H54 (cell line): ENCODE measurements at places on chromosomes 4 and X.

GRCh38 chr4:173651651-173652282, 121.7 kb upstream of the HAND2 start:
- DNase-seq: no peak

- DNase-seq: no peak
Measured at GRCh38 chr4:127284236-127284635, 348.5 kb upstream of the INTU start.

DNA sequence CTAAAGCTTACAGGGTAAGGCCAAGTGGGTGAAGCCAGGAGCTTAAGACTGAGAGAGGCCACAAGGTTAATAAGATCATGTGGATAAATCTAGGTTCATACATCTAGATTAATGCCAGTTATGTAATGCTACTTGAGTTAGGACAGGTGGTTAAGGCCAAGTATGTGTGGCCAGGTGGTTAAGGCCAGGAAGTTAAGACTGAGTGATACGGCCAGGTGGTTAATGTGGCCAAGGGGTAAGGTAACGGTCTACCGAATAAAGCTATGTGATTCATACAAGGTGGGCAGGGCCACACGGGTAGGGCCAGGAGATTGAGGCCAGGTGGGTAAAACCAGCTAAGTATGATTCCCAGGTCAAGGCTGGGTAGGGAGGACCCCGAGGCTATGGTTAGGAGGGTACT, 223.0 kb downstream of the TACR3 start:
- no peak for DNase-seq

GRCh38 chr4:69167300-69167699, 47.2 kb downstream of the UGT2B11 start:
- DNase-seq: no peak

- no peak for DNase-seq
Measured at GRCh38 chr4:85905761-85906160, 430.8 kb downstream of the ARHGAP24 start.

- DNase-seq: no peak
Measured at GRCh38 chrX:24154490-24155034, 5.0 kb downstream of the ZFX start.

GRCh38 chrX:25016938-25017598, 1.3 kb upstream of the ARX start:
- no peak for DNase-seq

DNA sequence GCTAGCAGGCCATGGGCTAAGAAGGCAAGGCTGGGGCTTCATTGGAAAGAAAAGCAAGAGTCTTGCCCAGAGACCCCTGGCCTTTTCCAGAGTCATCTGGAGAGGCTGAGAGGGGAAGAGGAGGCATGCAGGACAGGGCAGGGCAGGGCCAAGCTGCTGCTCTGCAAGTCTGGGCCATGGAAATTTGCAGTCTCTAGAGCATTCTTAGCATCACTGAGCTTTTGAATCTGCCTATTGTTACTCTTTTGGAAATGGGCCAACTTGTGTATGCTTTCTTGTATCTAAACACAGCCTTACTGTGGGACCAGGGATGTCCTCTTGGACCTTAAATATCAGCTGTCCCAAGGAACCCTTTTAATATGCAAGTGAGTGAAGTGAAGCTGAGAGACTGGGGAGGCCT, 560.5 kb downstream of the MID1IP1 start:
- DNase-seq: no peak

GRCh38 chrX:12955882-12956703, 18.8 kb upstream of the TMSB4X start:
- no peak for DNase-seq

DNA sequence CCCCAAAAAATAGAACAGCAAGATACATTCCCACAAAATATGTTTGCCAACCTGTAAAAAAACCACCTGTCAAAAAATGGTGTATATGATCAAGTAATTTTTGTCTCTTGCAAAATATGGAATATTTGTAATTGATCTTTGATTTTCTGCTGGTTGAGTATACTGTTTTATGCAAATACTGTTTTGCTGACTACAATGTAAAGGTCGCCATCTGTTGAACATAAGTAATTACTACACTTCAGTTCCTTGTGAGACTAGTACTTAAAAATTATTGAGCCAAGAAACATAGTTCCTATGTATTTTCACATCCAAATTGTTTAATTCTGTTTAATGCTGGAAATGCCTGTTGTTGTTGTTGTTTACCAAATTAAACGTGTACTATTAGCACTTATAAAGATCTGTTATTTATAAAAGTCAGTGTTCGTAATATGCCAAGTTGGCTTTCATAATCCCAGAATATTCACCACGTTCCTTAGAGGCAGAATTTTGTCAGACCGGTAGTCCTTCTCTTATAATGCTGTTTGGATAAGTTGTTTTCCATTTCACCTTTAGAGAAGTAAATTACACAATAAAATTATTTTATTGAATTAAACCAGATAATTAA, 144.2 kb downstream of the PDLIM5 start:
- no peak for DNase-seq

GRCh38 chr4:186516287-186516686, 39.1 kb downstream of the MTNR1A start:
- no peak for DNase-seq

DNA sequence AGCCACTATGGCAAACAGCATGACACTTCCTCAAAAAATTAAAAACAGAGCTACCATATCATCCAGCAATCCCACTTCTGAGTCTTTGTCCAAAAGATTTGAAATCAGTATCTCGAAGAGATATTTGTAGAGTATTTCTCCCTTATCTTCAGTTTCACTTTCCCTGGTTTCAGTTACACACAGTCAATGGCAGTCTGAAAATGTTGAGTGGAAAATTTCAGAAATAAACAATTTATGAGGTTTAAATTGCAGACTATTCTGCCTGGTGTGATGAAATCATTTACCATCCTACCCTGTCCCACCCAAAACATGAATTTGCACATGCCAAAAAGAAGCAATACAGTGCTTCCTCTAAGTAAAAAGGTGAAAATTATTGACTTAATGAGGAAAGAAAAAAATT, 43.9 kb downstream of the NPY2R start:
- no peak for DNase-seq

DNA sequence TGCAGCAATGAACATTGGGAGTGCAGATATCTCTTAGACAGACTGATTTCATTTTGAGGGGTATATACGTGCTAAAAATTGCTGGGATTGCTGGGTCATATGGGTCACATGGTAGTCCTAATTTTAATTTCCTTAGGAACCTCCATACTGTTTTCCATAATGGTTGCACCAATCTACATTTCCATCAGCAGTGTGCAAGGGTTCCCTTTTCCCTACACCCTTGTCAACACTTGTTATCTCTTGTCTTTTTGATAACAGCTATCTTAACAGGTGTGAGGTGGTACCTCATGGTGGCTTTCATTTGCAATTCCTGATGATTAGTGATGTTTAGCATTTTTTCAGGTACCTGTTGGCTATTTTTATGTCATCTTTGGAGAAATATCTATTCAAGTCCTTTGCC, 57.0 kb downstream of the GPC3 start:
- no peak for DNase-seq

GRCh38 chr4:134754301-134755019, 552.9 kb upstream of the PABPC4L start:
- DNase-seq: no peak

DNA sequence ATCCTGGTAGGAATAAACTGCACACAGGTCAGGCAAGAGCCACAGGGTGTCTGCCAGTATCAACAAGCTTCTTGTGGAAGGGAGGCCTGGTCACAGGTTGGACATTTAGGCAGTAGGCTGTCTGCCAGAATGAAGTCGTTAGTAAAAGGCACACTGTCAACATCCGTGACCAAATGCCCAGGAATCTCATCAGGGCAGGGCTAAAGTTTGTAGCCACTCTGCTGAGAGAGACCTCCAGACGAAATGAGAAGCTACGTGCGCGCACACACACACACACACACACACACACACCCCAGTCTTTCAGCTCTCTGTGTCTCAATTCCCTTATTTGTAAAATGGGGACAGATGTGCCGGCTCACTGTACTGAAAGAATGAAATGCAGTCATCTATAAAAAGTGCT, 408.7 kb upstream of the ZFP42 start:
- no peak for DNase-seq

GRCh38 chrX:130155564-130155963, 10.1 kb downstream of the AIFM1 start:
- no peak for DNase-seq

DNA sequence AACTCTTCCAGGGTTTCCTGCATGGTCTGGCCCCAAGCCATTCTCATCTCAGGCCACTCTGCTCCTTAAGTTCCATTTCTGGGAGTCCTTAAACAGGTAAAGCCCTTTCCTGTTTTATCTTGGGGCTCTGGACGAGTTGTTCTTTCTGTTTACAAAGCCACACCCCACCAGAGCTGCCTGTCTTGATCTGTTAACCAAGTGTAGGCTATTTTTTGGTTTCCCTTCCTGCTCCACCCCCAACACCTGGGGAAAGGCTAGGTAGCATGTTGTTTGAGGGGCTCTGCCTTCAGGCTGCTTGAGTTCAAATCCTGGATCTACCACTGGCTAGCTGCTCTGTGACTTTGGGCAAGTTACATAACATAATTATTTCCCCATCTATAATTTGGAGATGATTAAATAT, 40.0 kb downstream of the ERVMER34-1 start:
- no peak for DNase-seq

DNA sequence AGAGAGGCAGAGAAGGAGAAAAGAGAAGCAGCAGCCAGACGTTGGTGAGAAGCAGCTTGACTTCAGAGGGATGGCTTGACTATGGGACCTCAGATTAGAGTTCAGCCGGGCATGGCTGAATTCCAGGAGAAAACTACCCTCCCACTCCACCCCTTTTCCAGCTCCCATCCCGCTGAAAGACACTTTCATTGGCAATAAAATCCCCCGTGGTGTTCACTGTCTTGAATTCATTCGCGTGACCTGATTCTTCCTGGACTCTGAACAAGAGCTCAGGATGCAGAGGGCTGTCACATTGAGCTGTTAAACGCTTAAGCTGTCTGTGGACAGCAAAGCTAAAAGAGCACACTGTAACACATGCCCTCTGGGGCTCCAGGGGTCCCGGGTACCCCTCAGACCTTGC, 1575.3 kb upstream of the AGA start:
- no peak for DNase-seq

DNA sequence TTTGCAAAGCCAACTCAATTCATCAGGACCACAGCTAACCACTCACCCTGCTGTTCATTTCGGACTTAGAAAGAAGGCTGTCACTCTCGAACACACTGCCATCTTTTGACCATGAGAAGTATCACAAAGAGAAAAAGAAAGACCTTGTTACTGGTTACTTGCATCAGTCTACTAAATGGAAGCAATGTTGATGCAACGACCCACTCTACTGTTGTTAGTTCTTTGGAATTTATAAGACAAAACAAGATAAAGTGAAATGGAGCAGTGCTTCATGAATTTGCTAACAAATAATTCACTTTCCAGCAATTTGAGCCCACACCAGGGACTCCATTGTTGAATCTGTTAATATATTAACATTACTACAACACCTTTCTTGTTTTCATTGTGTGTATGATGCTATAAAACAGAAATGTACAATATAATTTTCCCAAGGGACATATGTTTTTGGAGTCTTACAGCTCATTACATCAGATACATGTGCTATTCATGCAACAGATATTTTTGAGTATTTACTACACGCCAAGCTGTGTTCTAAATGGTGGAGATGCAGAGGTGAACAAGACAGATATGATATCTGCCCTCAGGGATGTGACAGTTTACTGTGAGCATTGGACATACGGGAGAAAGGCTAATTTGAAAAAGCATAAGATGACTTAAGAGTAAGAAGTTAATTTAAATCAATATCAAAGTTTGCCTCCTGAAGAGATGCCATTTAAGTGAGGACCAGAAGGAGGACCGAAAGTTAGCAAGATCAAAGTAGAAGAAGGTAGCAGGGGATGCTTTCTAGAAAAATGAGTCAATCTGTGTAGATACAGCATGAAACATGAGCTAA, 87.2 kb downstream of the AREG start:
- DNase-seq: peak; percentile 5

- no peak for DNase-seq
Measured at GRCh38 chr4:21960793-21961192, 12.2 kb upstream of the KCNIP4 start.

- DNase-seq: no peak
Measured at GRCh38 chr4:89129080-89129640, 17.8 kb downstream of the TIGD2 start.

GRCh38 chr4:119317990-119318389, 3.9 kb downstream of the FABP2 start:
- DNase-seq: no peak

DNA sequence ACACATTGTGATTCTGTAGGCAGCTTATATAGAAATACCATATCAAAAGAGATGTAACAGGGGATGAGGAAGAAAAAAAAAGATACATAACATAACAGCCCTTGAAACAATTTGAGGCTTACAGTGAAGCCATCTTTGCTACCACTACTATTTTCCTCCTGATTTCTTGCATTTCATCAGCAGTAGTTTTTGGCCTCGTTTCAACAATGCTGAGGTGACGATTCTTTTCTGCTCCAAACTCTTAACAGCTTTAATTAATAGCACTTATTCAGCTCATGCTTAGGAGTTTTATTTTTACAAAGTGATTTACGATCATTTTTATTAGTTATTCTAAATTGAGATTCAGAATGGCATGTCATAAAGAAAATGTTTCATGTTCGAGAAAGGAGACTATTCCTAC, 163.2 kb downstream of the DCK start:
- no peak for DNase-seq

GRCh38 chr4:54723820-54724219, 66.1 kb downstream of the KIT start:
- DNase-seq: no peak

- no peak for DNase-seq
Measured at GRCh38 chr4:103075435-103075893, 1.1 kb downstream of the SLC9B2 start.

- no peak for DNase-seq
Measured at GRCh38 chr4:151858356-151858755, 97.5 kb upstream of the GATB start.

DNA sequence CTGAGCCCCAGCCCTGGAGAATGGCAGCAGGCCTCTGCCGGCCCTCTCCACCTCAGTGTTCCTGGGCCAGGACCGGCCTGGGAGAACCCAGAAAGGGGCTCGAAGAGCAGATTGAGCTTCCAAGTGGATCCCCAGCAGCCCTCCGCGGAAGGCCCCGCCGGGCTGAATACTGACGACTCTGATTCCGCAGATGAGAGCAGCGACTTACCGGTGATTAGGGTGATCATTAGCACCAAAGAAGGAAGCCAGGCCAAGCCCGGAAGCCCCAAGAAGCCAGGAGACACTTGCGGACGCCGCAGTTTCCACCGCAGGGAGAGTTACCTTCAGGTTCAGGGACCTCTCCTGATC, 876 bp downstream of the LOC101059915 start:
- no peak for DNase-seq

DNA sequence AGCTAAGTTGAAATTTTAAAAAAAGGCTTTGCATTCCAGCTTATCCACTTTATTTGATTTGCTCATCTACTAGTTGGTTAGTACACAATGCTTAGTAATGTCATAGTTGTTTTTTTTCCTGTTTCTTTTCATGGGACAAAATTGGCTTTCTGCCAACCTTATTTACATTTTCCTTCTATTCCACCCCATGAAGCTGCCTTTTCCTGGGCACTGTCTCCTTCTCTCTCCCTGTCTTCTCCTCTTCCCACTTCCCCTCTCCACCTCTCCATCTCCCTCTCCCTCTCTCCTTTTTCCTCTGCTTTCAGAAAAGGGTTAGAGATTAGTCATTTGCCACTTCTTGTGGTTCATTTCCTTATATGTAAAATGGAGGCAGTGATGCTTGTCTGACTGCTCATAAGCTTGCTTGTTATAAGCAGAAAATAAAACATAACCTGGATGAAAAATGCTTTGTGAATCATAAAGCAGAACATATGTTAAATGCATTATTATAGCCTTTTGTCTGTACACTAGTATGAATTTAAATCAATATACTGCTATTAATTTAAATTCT, 181.9 kb downstream of the CEP135 start:
- DNase-seq: no peak
